ENCODE measurements at places on chromosomes 4 and X.

- DNase-seq: no peak
Observed at GRCh38 chr4:151983854-151984253, 223.0 kb upstream of the GATB start.

- no peak for DNase-seq
Observed at GRCh38 chrX:46617906-46618305, 44.3 kb downstream of the CHST7 start.

- no peak for DNase-seq
Observed at GRCh38 chr4:155037031-155037430, 171.4 kb upstream of the NPY2R start.

DNA sequence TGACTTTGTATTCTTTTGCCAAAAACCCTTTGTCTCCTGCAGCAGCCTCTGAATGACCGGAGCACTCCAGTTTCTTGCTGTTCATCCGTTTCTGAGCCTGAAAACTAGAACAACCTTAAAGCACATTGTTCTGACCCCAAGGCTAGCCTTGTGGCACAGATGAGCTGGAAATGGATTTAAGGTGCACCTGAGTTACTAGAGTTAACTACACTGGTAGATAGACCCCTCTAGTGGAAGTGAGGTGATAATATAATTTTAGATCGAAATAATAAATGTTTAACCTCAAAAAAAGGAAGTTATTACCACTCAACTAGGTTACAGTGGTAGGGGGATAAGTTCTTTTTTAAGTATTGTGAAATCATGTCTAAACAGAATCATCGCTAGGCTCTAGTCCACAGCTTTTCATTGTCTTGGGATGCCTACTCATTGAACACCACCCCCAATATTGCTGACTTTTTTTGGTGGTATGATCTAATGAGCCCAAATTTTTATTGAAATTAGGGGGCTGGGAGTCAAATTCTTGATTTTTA, 2.7 kb downstream of the PLS3 start:
- DNase-seq: no peak

GRCh38 chr4:180675359-180675650, 1567.9 kb upstream of the TENM3 start:
- DNase-seq: no peak

DNA sequence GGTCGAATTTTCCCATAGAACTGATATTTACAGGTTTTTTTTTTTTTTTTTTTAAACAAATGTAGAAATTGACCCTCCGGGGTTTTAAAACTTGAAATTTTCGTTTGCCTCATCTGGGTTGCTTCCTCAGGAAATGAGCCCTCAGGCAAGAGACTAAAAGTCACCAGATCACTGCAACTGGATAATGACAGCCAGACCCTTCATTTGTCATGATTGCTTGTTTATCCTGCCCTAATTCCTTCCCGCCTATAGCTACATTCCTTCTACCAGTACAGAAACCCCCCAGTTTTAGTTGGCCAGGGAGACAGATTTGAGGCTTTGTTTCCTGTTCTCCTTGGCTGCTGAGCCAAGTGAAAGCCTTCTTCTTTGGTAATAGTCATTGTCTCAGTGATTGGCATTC, 44.0 kb upstream of the IGFBP7 start:
- DNase-seq: no peak

GRCh38 chr4:140330311-140330900, 43.0 kb upstream of the SCOC start:
- no peak for DNase-seq

DNA sequence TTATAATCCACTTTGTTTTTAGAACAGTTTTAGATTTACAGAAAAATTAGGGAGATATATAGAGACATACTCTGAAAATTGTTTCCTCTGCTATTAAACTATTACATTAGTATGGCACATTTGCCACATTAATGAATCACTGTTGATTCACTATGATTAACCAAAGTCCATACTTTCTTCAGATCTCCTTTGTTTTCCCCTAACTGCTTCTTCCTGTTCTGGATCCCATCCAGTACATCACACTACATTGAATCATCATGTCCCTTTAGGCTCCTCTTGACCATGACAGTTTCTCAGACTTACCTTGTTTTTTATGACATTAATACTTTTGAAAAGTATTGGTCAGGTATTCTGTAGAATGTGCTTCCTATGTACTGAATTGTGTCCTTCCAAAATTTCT, 109.2 kb upstream of the EDNRA start:
- DNase-seq: no peak

- no peak for DNase-seq
Observed at GRCh38 chr4:87359258-87359657, 31.7 kb downstream of the HSD17B11 start.

GRCh38 chrX:30858098-30858497, 31.0 kb downstream of the TAB3 start:
- DNase-seq: no peak

GRCh38 chrX:106932960-106933537, 12.8 kb downstream of the CLDN2 start:
- no peak for DNase-seq

DNA sequence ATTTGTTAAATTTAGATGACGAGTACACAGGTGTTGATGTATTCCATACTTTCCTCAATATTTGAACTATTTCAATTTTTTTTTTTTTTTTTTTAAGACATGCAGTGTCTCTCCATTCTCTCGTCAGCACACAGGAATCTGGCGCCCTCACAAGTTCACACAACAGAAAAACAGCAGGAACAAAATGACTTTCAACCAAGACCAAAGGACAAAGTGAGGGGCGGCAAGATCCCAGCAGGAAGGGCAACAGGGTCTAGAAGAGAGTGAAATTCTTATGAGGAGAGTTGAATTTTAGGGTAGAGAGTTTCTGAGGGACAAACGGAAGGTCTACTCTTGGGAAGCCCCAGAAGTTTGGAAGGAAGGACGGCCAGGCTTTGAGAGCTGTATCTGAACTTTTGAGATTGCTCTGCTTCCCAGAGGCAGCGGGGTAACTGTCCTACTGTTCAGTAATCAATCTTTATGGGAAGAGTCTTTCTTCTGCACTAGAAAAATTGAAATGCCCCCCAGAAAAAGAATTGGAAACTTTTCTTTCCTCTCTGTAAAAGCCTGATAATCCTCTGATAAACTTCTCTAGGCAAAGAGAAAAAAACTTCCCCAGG, 760.2 kb downstream of the RAB28 start:
- no peak for DNase-seq

DNA sequence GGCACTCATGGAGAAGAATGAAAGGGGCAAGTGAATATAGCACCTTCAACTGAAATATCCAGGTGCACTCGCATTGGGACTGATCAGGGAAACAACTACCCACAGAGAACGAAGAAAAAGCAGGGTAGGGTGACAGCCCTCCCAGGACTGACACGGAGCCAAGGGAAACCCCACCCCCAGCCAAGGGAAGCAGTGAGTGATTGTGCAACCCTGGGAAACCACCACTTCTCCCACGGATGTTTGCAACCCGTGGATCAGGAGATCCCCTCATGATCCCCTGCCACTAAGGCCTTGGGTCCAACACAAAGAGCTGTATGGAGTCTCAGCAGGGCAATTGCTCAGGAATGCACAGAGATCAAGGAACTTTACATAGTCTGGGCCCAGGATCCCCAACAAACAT, 158.5 kb upstream of the HCCS start:
- DNase-seq: no peak

DNA sequence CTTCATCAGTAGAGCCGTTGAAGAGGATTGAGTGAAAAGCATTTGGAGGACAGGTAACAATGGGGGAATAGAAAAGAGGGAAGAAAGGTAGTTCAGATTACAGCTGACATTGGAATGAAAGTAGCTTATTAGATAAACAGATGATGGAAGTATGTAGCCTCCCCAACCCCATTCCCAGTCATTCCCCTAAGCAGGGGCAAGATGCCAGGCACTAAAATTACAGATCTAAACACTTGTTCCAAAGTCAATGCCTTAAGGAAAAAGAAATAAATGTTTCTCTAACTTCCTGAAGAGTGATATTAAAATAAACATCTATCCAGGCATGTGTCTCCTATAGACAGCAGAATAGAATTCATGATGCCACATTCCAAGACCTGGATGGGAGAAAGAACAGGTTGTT, 350.8 kb downstream of the PDGFC start:
- DNase-seq: no peak

DNA sequence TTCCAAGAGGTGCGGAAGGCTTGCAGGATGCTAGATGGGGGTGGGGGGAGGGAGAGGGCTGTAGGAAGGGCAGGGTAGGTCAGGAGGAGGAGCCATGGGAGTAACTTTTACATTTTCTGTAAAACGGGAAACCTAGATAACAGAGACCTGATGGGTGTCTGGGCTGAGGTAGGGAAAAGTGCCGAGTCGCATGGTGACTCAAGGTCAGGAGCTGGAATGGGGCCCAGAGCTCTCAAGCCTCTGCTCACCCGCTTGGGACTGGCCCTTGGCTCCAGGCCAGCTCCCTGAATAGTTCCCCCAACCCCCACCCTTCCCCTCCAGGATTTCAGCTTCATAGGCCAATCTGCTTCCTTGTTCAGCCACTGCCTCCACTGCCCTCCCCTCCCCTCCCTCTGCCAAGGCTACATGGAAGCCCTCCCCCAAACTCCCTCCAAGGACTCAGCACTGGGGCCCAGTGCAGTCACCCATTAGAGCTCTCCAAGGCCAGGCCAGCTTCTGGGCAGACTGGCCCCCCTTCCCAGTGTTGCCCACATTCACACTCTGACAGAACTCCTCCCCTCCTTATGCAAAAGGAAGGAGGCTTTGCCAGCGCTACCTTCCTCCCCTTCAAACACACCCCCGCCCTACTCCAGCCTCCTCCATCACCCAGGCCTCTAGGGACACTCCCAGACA, 43.6 kb downstream of the TSC22D3 start:
- DNase-seq: no peak

- no peak for DNase-seq
Observed at GRCh38 chr4:121786221-121786620, 14.9 kb upstream of the EXOSC9 start.

- DNase-seq: no peak
Observed at GRCh38 chr4:83974111-83974780, 438.3 kb downstream of the GPAT3 start.
